ENCODE measurements at places on chromosomes 4 and X.

- DNase-seq, result no peak
Observed at GRCh38 chr4:8609406-8609805, 16.8 kb downstream of the CPZ start.

DNA sequence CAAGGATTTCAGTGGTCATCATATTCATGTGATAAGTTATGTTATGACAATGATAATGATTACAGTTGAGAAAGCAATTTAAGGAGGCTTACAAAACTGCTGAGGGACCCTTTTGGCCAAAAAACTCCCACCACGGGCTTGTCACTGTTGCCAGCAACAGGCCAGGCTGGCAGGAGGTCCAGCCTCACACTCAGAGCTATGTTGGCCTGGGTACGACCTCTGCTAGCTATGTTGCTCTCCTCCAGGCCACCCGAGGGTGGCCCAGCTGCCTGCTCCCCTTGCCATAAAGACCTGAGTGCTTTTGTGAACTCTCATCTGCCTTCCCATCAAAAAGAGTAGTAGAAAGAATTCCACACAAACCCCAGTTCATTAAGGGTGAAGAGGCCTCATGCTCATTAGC, 52.0 kb downstream of the MID1 start:
- DNase-seq, result no peak

GRCh38 chr4:163568843-163569242, 74.4 kb downstream of the TMA16 start:
- DNase-seq, result no peak

- DNase-seq, result no peak
Observed at GRCh38 chrX:19539665-19540064, 24.4 kb upstream of the MAP3K15 start.

DNA sequence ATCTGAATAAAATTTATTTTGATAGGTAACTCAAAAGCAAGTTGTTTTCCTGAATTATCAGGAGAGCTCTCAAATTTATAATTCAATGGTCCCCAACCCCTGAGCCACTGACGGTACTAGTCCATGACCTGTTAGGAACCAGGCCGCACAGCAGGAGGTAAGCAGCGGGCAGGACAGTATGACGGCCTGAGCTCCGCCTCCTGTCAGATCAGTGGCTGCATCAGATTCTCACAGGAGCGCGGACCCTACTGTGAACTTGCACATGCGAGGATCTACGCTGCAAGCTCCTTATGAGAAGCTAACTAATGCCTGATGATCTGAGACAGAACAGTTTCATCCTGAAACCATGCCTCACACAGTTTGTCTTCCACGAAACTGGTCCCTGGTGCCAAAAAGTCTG, 37.9 kb upstream of the SEC24B start:
- DNase-seq, result no peak

DNA sequence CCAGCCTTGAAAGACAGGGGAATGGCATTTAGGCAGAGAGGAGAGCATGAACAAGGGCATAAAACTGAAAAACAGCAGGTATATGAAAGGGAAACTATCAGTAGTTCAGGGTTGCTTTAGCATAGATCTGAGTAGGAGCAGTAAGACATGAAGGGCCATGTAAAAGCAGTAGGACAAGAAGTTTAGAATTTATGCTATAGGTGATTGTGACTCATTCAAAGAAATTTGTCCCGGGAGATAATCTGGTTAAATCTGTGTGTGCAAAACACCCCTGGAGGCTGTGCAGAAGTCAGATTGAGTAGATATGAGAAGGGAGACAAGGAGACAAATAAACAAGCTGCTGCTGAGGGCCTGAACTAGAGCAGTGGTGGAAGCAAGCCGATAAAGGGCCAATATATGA, 109.1 kb upstream of the BMP3 start:
- no peak for DNase-seq

- peak; percentile 71 for DNase-seq
Observed at GRCh38 chr4:5711479-5712184, 631 bp downstream of the EVC start.

DNA sequence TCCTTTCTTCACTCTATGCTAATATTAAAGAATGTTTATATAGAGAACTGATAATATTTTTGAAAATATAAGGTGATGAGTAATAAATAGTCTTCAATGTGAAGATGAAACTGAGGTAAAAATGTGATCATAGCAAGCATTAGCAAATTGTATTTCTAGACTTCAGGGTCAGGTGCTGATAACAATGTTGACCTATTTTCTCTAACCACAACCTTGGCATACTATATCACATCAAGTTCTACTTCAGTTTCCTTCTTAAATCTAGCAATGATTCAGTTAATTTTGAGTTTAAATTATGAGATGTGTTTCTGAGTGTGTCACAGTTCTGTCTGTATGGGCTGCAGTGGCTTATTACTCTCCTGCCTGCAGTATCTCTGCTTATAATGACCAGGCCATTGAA, 209.4 kb downstream of the RAPGEF2 start:
- no peak for DNase-seq

- no peak for DNase-seq
Observed at GRCh38 chrX:150542846-150543229, 25.6 kb upstream of the MTM1 start.

DNA sequence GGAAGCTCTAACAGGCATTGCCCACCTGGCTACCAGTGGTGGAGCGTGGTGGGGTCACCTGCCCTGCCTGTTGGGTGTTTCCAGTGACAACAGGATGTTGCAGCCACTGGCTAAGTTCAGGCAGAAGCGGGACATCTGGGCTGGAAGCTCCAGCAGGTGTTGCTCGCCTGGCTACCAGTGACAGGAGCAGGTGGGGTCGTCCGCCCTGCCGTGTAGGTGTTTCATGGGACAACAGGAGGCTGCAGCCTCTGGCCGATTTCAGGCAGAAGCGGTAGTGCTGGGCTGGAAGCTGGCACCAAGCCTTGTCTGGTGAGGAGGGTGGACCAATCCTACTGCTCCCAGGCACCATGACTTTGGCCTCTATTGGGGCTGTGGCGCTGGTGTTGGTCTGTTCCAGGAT, 39.4 kb downstream of the RIPPLY1 start:
- no peak for DNase-seq

GRCh38 chr4:123390846-123391456, 5.6 kb upstream of the SPRY1 start:
- DNase-seq, result no peak

GRCh38 chr4:141132072-141132708, 1.1 kb downstream of the RNF150 start:
- peak; percentile 68 for DNase-seq

All from right forelimb (tissue), 1 donor.